EH (cell line): ENCODE measurements at places on chromosomes 6 and 20.
A peak's percentile ranks its signal among the peaks of the same experiment; 100 is the strongest.

- no peak for DNase-seq
Measured at GRCh38 chr20:14902432-14903089, 565.1 kb upstream of the FLRT3 start.

- no peak for DNase-seq
Measured at GRCh38 chr6:34804543-34804942, 12.7 kb downstream of the BLTP3A start.

DNA sequence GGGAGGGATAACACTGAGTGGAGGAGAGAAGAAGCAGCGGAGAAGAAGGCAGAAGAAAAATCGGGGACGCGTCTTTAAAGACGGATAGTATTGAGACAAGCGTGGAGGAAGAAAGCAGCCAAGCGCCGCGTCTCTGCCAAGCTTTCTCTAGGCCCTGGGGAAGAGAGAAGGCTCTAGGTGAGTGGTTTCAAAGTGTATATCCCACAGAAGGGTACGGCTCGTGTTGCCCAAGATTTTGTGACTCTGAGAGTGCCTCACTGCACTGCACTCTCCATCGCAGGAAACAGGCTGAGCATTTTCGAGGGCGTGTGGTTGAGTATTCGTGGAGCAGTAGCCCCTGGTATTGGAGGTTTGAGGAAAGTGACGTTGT, 185.4 kb downstream of the TRIM27 start:
- DNase-seq = no peak

GRCh38 chr20:24662752-24663365, 193.4 kb downstream of the SYNDIG1 start:
- DNase-seq = peak; percentile 48

- DNase-seq = no peak
Measured at GRCh38 chr6:13222048-13222447, 106.3 kb downstream of the TBC1D7 start.

DNA sequence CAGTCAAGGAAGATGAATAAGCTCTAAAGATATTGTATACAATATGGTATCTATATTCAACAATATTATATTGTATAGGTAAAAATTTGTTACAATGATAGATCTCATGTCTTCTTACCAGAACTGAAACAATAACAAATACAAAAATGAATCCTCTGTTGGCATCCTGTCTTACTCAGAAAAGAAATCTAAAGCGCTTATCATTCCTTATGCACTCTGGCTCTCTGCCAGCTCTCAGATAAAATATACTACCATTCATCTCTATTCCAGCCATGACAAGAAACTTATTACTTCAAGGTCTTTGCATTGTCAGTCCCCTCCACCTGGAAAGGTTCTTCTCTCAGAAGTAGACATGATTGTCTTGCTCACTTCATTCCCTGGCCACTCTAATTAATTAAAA, 138.6 kb downstream of the THEMIS start:
- DNase-seq = no peak

DNA sequence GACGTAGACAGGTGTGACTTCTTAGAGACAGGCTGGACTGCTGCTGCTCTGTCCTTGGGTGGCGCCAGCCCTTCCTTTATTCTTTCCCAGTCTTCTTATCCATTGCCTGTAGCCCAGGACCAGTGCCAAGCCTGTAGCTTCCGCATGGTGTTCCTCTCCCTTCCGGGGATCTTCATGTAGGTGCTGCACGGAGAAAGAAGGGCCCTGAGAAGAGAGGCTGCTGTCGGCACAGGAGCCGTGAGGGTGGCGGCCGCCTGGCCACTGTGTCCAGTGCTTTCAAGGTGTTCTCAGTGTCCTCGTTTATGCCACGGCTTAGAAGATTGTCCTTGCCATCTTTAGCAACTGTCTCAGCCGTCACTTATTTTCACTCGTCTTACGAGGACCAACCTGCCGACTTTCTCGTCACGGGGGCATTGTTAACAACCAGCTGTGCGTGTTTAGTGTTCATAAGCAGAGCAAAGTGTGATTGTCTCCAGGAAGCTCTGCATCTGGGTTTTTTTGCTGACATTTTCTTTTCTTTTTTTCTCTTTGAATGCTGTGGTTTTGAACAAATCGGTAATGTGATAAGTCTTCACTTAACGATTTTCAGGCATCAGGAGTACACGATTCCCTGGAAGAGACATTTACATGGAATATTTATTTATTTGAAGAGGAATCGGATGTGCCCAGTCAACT, 61.2 kb downstream of the PPP1R14C start:
- DNase-seq = no peak

- no peak for DNase-seq
Measured at GRCh38 chr6:126907312-126907711, 211.2 kb upstream of the RSPO3 start.

GRCh38 chr20:37728635-37728983, 34.8 kb downstream of the CTNNBL1 start:
- no peak for DNase-seq

- no peak for DNase-seq
Measured at GRCh38 chr6:218153-219018, 73.9 kb upstream of the DUSP22 start.

DNA sequence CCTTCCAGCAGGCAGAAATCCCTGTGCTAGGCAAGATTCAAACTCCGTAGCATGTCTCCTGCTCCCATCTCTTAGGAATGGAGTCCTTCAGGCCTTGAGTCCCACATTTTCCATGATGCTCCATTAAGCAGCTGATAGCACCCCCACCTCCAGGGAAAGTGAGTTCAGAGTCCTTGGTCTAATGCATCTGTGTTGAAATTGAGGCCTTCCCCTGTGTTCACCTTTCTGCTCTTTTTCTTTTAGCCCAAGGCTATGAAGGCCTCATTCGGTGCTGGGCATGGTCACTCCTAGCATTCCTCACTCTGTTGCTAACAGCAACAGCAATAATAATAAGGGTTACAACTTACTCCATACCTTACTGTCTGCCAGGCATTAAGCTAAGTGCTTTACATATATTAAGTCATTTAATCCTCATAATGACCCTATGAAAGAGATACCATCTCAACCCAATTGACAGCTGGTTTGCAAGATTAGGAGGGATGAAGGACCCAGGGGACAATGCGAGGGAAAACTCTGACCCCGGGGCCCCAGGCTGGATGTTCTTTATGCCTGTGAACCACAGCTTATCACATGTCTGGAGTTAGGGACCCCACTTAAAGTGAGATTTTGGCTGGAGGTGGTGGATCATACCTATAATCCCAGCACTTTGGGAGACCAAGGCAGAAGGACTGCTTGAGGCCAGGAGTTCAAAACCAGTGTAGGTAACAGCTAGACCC, 17.5 kb upstream of the PANK2 start:
- peak; percentile 56 for DNase-seq

DNA sequence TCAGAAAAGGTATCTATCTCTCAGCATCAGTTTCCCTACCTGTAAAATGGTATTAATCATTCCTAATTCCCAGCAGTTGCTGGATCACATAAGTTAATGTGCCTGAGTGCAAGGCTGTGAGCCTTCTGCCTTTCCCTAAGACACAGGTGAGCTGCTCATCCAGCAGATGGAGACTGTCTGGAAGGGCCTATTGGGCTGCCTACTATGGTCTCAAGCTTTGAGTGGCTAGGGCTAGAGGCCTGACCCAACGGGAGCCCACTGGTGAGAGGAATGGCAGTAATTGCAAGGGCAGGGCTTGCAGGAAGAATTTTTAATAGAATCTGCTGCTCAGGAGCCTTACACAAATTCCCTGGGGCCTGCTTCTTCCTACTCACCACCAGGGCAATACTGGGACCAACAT, 4.3 kb downstream of the KHDC1 start:
- no peak for DNase-seq

DNA sequence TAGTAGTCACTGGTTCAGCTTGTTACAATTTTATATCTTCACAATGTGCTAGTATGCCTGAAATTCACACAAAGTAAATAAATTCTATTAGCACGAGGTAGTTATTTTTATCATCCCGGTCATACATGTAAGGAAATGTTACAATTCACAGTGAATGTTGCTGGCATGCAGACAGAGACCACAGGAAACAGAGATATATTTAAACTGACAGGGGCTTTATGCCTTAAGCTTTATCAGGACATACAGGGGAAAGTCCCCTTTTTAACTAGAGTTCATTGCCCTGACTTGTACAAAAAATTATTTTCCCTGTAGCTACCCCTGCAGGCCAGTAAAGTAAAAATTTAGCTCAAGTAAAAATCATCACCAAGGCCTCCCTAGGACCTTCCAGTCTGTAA, 712.0 kb upstream of the NRSN1 start:
- DNase-seq = peak; percentile 83

- peak; percentile 55 for DNase-seq
Measured at GRCh38 chr20:17825960-17826843, 126.4 kb downstream of the BANF2 start.

DNA sequence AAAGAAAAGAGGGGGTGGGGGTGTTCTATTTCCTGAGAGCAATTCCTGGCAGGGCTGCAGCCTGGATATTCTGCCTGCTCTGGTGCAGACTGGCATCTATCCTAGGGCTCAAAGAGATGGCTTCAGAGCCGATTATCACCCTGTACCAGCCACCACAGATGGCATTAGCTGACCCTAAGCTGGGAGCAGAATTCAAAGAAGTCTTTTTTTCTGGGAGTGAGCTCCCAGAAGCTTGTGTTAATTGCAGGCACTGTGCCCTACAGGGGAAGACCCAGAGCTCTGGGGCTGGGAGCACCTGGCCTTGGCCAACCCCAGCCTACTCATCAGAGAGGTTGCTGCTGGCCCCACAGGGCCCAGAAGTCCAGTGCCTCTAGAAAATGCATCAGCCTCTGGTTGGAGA, 85.9 kb downstream of the PXDC1 start:
- no peak for DNase-seq

- peak; percentile 49 for DNase-seq
Measured at GRCh38 chr6:129893640-129894039, 32.5 kb upstream of the TMEM244 start.

DNA sequence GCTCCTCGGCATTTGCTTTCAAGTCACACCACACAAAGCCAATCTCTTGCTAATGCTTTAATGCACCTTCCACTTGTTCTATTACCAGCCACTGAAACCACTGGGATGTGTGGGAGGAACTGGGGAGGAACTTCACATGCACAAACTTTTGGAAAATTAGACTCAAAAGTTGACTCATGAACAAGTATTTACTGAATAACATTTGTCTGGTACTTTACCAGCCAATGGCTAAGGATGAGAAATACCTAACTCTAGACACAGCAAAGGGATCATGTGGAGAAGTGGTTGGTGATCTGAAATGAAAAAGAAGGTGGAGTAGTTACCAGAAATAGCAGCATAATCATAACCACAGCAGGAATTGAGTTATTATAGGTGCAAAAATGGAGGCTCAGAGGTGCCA, 554.0 kb upstream of the NOX3 start:
- no peak for DNase-seq

DNA sequence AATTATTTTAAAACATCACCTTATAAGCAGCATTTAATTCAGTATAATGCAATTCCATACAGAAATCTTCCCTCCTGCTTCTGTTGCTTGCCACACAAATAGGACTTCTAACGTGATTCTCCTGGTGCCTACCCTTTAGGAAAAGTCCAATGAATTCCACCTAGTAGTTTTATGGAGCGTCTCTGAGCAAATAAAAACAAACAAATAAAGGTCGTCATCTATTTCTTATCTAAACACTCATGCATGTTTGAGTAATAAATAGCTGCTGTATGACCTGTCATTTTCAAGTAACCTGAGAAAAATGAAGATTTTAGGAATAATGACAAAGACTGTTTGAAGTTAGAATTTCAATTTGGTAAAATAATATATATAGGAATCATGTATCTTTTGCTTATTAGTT, 102.7 kb downstream of the BMP5 start:
- no peak for DNase-seq

DNA sequence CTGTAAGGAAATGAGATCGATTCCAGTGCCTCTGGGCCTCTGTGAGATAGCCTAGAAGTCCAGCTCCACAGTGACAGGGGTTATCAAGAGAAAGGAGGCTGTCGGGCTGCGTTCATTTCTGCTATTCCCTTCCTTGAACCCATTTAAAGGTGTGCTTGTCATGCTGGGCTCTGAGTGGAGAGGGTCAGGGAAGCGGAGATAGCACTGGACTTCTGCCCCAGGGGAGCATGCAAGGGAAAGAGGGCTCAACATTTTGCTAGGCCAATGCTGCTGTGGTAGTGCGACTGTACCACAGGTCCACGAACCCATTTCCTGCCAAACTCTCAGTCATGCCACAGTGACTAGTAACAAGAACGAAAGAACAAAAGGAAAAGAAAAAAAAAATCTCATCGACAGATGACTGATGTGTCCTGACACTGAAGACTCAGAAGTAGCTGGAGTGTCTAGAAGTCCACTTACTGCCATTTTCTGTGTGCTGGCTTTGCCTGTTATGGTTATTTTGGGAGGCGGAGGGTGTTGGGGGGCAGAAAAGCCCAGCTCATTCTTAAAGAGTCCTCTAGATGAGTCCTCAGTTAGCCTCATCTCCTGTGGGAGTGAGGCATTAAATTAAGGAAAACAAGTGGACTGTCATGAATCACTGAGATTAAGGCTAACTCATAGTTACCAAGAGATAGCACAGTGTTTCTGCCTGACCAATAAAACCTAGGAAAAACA, 8.1 kb downstream of the NEDD9 start:
- DNase-seq = peak; percentile 83

DNA sequence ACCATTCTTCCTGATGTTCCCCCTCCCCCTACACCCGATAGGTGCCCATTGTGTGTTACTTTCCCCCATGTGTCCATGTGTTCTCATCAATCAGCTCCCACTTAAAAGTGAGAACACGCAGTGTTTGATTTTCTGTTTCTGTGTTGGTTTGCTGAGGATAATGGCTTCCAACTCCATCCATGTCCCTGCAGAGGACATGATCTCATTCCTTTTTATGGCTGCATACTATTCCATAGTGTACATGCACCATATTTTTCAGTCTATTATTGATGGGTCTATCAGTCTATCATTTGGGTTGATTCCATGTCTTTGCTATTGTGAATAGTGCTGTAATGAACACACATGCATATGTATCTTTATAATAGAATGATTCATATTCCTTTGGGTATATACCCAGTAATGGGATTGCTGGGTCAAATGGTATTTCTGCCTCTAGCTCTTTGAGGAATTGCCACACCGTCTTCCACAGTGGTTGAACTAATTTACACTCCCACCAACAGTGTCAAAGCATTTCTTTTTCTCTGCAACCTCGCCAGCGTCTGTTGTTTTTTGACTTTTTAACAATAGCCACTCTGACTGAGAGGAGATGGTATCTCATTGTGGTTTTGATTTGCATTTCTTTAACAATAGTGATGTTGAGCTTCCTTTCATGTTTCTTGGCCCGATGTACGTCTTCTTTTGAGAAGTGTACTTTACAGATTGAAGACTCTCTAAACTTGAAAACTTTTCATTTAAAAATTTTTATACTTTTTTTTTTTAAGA, 41.0 kb upstream of the GCNT2 start:
- DNase-seq = no peak
